ENCODE measurements at places on chromosomes 11 and 22. TPM values are rescaled to one million over a fixed set of nuclear protein-coding genes. Genes with fewer than 3 reads are reported as not detected.

GRCh38 chr11:11117730-11118129 lies 235.3 kb downstream of the CSNK2A3 start:
- no peak for DNase-seq

GRCh38 chr11:38006466-38006865 lies 1408.4 kb upstream of the RAG2 start:
- DNase-seq: no peak

DNA sequence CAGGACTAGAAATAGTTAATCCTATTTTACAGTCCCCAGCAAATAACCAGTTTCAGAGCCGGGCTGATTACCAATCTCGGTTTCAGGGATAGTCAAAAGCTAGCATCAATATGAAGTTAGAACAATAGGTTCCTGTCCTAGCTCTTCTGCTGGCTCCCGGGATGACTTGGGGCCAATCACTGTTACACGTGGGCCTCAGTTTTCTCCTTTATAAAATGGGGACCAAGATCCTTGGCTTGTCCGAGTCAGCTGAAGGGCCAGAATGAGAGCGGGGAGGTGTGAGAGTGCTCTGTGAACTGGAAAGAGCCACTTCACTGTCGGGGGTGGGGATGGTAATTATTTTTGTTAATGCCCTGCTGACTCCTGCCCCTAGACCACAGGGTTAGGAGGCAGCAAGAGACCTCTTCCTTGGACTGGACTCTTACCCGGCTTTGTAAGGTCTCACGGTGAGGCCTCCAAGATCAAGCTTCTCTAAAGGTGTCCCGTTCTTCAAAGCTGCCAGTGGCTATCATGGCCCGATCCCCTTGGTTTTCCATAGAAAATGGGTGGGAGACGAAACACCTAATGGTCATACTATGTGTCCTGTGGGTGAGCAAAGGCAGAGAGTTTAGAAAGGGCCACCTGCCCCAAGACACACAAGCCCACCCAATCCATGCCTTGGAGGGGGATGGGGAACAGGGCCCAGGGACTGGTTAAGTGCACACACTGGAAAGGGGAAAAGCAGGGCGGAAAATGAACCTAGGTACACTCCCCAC lies 1.4 kb downstream of the UCP2 start:
- no peak for DNase-seq

DNA sequence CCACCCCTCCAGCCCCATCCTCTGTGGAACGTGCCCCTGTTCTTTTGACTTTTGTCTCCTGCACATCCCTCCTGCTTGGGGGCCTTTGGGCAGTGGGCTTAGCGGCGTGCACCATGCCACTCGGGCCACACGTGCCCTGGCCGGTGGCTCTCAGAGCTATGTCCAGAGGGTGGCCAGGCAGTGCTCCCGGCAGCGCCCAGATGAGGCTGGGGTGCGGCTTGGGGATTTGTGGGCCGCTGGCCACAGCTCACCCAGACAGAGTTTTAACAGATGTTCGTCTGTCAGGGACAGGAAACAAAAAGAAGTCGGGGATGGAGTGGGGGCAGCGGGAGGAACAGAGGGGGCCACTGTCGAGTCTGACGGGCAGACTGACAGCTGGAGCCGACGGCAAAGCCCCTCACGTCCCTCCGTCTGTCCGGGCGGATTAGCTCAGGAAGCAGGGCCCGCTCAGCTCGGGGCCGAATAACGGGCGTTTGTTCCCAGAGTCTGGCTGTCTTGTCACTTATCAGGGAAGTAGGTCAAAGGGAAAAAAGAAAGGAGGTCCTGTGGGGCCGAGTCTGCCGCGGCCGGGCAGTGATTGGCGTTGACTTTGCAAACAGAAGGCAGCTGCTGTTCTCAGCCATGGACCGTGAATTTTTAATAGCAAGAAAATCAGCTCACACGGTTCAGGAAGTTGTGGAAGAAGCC lies 61.6 kb downstream of the LRP5 start:
- DNase-seq: peak; percentile 65

DNA sequence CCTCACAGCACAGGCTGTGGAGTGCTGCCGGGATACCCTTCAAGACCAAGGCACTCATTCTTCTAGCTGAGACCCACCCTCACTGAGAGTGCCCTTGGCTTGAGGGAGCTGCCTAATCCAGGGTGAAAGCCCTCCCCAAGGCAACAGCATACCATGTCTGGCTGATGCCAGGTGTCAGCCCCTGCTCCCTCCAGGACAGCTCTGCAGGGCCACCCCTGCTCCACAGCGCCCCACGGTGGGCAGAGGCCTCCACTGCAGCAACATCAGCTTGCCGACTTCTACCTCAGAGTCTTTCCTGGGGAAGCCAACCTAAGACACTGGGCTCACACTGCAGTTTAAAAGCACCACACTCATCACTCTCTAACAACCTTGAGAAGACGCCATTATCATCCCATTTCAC lies 29.0 kb downstream of the TTLL1 start:
- peak; percentile 83 for DNase-seq

DNA sequence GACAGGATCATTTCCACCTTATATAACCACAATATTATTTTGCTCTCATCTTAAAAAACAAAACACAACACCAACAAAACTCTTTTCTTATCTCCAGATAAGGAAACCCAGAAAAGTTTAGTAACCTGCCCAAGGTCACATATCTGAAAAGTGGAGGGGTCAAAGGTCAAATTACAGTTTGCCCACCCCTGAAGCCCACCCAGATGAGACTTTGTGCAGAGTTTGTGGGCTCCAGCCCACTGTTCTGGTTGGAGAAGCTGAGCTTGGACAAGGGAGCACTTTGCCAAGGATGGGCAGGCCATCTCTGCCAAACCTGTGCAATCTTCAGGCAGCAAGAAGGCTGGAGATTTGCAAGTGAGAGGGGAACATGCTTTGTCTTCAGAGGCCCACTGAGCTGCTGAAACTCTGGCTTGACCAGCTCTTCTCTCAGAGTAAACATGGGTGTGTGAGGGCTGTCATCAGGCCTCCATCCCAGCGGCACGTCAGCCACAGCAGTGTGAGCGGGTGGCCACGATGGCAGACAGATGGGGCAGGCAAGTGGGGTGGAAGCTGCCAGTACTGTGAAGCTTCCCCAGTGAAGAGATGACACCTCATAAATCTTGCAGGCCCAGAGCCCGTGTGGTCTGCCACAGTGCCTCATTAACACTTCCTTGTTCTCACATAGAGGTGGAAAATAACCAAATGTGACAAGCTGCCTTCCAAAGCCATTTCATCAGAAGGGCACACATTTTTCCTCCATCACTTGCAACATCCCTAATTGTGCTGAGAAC lies 111.8 kb downstream of the CCDC81 start:
- no peak for DNase-seq

- no peak for DNase-seq
These were observed 55.8 kb upstream of the PRDM11 start for GRCh38 chr11:45090607-45091006.

DNA sequence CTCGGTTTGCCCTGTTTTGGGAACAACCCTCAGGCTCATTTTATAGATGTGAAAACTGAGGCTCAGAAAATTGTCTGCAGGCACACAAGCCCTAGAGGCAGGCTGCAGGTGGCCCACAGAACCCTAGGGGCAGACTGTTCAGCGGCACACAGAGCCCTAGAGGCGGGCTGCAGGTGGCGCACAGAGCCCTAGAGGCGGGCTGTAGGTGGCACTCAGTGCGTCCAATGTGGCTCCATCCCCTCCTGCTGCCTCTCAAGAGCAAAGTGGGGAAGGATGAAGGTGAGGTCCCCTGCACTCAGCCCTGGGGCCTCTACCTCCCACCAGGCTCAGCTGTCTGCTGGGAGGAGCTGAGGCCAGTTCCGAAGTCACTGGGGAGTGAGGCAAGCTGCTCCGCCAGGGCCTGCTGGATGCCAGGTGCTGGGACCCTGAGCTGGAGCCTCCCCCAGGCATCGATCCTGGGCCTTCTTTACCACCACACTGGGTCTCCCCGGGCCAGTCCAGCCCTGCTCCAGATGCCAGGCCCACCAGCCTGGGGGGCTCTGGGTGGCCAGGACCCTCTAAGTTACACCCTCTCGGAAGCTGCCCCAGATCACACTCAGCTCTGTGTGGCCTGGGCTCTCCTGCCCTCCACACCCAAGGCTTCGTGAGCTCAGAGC lies 2.3 kb downstream of the ACY3 start:
- no peak for DNase-seq

- no peak for DNase-seq
These were observed 56.6 kb upstream of the DRD2 start for GRCh38 chr11:113531575-113532451.

GRCh38 chr11:129894278-129895125 lies 876 bp downstream of the NFRKB start:
- no peak for DNase-seq

DNA sequence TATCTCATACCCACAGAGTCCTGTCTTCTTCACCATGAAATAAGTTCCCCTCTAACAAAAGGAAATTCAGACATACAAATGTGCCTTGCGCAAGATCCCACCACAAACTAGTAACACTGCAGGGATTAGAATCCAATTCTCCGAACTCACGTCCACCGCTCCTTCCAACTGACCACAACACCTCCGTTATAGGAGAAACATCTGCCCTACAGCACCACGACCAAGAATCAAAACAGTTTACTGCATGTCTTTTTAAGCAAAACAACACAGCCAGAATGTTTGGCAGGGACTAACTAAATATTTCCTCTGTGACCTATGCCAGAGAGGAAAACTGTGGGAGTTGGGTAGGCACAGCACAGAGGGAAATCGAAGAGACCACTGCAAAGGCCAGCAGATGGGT lies 72.7 kb upstream of the AKIP1 start:
- DNase-seq: no peak

- no peak for DNase-seq
These were observed 66.9 kb upstream of the SESN3 start for GRCh38 chr11:95297680-95298452.

DNA sequence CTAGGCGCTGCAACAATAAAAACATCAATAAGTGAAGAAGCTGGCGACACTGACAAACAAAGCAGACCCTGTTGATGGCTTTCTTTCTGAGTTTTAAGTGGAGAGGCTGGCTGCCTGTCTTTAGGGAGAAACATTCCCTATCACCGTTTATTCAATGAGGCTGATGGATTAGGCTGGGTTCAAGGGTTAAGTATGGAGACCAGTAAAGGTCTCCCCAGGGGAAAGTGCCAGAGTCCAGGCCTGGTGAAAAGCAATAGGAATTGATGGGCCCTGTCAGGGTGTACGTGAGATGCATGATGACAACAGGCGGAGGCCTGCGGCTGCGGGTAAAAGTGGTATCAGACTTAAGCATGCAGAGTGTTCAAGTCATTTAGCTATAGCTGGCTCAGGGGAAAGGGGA lies 102.6 kb downstream of the ALX4 start:
- peak; percentile 66 for DNase-seq

Gene ALDH3B1
- total RNA-seq: 0.22 TPM

Gene RIMBP3B
- total RNA-seq: 0.07 TPM

Gene PANX3
- total RNA-seq: not detected

Gene MTMR2
- 47.4 TPM for total RNA-seq

All from glutamatergic neuron (in vitro differentiated cells).